Hematopoietic multipotent progenitor cell treated with erythropoietin and hydrocortisone succinate and interleukin-3 and kit ligand, for 17 days (in vitro differentiated cells): ENCODE measurements at places on chromosomes 12 and 14.

DNA sequence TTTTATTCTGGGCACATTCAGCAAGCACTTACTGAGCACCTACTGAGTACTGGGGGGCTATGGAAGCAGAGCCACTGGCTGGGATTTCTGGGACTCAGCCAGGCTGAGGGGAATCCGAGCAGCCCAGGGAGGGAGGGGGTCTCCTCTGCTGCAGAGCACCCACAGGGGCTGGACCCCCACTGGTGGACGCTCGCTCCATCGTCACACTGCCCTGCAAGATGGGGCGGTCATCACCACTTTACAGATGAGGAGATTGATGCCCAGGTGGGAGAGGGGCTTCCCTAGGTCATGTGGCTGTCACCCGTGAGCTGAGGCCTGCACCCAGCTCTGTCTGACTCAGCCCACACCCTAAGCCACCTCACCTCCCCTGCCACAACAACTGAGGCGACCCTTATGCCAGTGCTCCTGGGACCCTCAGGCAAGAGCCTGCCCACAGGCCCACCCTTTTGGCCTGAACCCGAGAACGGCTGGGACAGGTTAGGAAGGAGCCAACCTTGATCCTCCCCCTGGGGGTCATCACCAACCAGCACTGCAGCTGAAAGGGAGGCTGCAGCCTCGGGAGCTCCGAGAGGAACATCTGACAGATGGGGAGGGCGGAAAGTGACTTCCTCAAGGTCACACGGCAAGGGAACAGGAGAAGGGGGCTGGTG is 74.4 kb downstream of the SERPINA3 start:
- no peak for DNase-seq

GRCh38 chr14:101552786-101553231 is 8.5 kb upstream of the DIO3 start:
- DNase-seq, result no peak

DNA sequence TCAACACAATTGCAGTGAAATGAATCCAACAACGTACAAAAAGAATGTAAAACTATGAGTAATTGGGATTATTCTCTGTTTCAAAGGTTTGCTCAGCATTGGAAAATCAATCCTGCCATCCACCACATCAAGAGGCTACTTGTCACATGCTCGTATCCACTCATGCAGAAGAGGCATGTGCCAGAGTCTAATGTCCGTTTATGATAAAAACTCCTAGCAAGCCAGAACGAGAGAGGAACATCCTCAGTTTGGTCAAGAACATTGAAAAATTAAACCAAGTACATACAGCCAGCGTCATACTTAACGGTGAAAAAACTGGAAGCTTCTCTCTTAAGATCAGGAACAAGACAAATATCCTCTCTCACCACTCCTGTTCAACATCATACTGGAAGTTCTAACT is 563.9 kb upstream of the TMEM132C start:
- no peak for DNase-seq

DNA sequence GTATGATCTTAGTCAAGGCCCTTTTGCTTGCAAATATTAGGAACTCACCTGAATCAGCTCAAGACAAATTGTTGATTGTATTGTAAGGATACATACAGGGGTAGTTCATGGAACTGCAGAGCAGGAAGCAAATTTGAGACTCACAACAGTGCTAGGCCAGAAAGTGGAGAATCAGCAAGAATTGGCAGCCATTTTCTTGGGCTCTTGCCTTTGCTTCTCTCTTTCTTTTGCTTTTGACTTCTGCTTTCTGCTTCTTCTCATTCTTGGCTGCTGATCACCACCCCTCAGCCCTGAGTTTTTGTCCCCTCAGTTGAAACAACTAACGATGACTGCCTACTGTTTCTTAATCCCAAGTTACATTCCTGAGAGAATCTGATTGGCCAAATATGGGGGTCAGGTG is 34.8 kb downstream of the KCNK13 start:
- no peak for DNase-seq

- DNase-seq, result peak; percentile 49
Observed at GRCh38 chr12:22459838-22460490, 84.4 kb downstream of the C2CD5 start.

- no peak for DNase-seq
Observed at GRCh38 chr12:105610459-105610858, 280.0 kb downstream of the C12orf75 start.

GRCh38 chr12:15701206-15701605 is 88.0 kb downstream of the EPS8 start:
- DNase-seq, result peak; percentile 17

DNA sequence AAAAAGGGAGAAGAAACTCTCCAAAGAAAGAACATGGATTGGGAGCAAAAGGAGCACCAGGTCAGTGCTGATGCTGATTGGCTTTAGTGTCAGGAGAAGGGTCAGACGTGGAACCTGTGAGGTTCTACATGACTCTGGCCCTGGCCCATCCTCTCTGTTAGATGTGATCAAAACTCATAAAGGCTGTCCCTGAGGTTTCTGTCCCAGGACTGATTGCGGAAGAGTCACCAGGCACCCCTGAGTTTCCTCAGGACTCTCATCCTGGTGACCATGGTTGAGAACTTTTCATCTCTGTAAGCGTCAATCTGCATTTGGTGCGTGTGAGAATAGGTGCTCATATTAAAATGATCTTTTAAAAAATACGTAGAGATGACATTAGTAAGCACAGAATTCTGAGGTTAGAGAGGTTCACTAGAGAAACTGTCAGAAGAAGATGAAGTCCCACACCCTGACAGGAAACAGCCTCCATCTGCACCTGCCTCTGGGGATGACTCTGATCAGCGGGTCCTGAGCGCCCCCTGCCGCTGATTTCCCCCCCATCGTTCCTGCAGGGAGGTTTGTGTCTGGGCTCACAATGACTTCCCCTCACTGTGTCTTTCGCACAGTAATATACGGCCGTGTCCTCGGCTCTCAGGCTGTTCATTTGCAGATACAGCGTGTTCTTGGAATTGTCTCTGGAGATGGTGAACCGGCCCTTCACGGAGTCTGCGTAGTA is 741.8 kb downstream of the TMEM121 start:
- no peak for DNase-seq

GRCh38 chr12:2286461-2287131 is 233.8 kb downstream of the CACNA1C start:
- no peak for DNase-seq

DNA sequence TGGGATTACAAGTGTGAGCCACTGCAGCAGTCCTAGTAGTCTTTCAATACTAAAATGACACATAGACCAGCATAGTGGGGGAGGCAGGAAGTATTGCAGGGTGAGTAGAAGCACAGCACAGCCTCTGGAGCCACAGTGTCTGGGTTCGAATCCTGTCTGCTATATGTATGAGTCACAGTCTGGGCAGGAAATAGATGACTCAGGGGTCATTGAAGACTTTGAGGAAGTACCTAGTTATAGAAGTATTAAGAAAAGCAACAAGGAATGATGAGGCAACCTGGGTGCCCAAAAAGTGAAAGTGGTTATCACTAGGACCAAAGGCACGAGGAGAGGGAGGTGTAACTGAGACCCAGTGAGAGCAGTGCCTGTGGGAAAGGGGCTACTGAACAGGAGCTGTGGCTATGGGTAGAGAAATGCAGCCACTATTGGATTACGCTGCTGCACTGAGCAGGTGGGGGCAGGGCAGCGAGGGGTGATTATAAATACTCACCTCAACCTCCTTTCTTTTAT is 124.0 kb downstream of the PDE3A start:
- DNase-seq, result no peak

GRCh38 chr12:42217656-42218055 is 20.4 kb downstream of the YAF2 start:
- no peak for DNase-seq

DNA sequence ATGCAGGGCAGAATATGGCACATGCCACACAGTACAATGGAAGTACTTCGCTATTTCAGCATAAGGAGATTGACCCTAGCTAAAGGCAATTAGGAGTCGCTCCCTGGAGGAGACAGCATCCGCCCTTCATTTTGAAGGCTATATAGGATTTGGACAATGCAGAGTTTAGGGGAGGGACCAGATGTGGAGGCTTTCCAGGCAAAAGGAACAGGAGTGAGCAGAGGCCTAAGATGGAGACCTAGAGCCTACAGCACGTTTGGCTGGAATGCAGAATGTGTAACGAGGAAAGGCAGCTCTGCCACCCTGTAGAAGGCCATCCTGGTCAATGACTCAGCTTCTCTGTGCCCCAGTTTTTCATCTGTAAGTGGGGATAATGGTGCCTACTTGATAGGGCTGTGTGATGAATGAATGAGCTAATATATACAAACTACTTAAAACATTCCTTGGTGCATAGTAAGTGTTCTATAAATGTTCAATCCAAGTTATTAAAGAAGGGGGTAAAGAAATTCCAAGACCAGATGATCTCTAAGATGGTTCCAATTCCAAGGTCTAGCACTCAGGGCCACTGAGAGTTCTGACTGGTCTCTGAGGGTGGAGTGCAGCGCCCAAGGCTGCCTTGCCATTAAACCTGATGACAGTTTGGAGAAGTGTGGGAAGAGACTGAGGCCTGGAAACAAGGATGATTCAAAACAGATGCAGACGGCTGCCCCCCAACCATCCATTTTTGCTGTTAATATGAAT is 54.3 kb upstream of the FRMD6 start:
- no peak for DNase-seq

DNA sequence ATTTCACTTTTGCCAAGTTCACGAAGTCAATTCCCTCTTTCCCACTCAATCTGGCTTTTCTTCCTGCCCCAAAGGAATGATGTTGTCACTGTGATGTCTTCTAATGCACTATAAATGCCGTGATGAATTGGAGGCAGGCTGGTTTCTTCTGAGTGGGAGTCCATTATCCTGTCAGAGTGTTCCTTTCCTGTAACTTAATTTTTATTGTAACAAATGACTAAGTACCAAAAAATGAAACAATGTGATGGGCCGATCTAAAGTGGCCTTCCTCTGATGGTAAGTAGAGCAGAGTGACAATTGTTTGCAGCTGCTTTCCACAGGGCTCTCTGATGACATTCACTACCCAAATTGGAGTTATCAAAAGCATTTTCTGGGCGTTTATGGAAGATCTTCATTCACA is 22.2 kb downstream of the TMEM30B start:
- no peak for DNase-seq

DNA sequence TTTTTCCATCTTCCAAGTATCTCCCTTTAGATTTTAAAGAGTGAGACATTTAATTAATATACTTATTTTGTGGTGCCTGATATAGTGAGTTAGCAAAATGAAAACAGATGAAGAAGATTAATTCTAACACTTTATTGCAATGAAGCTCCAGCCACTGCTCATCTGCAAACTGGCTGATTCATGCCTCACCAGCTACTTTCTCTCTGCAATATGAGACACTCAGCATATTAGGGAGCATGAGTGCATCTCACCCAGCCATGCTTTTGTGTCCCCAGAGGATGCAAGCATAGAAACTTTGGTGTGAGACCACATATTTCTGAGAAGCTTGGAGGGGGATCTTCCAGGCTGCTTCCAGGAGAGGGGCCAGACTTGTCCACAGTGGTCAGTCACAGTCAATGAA is 148.6 kb downstream of the BMP4 start:
- DNase-seq, result no peak
